ENCODE measurements at places on chromosomes 16 and 17.

DNA sequence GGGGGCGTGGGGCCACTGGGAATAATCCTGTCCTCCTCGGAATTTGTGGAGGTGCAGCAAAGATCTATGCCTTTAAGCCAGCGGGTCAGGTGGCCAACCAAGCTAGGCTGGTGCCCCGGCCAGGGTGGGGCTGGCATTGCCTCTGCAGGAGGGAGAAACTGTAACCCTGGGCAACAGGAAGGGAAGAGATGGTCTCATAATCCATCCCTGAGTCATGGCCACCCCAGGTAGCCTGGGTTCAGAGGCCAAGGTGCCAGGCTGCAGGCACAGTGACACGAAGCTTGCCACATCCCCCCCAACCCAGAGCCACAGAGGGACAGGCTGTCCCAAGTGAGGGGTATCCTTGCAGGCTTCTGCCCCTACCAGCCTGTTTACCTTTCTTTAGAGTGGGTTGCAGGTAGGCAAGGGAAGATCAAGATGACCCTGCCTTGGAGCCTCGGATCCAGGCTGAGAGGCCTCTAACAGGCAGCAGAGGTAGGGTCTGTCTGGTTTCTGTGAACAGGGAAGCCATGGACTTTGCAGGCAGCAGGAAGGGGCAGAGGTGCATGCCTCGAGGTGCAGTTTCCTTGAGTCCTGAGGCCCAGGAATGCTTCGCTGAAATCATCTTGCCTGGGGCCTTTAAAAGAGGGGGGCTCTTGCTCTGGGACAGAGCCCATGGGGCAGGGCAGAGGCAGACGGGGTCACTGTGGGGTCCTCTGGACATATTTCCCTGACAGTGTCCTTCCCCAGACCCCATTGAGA lies 4.0 kb downstream of the LASP1 start:
- no peak for DNase-seq

GRCh38 chr17:56262803-56263202 lies 109.5 kb downstream of the ANKFN1 start:
- DNase-seq: no peak

GRCh38 chr17:41937970-41938954 lies 7.8 kb downstream of the ODAD4 start:
- no peak for DNase-seq

DNA sequence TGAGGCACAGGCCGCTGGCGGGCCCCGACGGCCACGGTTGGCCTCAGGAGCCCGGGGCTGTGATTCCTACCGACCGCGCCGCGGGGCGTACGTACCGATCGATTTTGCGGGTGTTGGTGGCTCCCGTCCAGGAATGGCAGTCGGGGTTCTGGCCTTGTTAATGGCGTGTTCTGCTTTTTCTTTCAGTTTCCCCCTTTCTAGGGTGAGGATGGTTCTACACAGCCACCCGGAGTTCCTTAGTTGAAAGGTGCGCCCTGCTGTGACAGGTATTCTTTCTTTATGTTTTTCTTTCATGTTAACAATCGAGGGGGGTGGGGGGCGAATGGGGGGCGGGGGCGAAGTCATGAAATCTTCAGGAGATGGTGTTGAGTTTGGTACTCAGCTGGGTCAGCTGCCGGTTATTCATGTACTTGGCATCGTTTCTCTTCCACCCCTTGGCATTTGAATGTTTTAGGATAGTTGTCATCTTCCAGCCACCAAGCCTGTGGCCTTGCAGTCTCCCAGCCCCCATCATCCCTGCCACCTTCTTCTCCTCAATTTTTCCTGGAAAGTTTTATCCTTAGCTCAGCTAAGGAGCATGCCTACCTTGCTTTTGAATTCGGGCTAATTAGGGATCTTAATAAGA lies 802 bp downstream of the CYLD start:
- DNase-seq: peak; percentile 62

DNA sequence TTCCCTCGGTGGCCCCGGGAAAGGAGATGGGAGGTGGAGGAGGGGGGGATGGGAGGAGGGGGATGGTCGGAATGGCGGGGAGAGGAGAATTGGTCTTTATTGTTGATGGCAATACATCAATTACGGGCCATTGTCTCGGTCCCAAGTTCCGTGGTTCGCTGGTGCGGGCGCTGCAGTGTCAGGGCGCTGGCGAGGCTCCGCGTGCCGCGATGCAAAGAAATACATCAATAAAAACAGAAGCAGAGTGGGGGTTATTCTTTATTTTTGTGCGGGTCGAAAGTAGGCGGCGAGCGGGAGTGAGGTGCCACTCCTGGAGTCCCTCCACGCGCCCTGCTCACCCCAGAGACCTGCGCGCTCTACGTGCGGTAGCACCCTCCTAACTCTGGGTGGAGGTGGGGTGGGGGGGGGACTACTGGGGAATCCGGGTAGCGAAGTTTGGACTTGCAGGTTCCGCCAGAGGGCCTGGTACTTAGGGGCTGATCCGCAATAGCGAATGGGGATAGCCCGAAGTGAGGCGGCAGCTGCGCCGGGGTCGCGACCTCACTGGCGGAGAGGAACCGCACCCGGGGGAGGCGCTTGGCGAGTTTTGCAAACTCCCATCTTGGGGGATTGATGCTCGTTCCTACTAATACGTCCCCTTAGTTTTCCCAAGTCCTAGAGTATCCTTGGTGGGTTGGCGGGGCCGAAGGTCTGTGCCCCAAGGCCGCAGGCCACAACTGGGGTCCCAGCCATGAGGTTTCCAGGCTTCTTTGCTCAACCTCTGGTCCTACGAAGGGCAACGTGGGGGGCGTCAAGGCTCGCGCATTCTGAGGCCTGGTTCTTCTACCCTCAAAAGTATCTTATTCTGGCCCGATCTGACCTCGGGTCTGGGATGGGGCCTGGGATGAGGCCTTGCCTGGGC lies 3.5 kb upstream of the SALL1 start:
- DNase-seq: peak; percentile 19

DNA sequence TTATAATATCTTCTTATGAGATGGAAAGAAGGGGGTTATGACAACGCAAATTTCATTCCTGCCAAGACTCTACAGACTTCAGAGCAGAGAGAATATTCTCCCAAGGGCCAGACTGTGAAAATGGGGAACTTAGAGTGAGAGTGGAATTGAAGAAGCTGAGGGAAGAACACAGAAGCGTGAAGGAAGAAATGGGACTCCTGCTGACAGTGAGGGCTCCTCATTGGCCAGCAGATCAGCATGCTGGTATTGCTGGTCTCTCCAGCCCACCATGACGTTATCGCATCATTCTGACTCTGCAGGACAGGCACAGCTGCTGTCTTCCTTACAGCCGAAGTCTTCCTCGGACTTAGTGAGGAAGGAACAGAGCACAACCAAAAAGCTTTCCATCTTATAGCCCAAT lies 24.3 kb downstream of the CCL4 start:
- DNase-seq: no peak

DNA sequence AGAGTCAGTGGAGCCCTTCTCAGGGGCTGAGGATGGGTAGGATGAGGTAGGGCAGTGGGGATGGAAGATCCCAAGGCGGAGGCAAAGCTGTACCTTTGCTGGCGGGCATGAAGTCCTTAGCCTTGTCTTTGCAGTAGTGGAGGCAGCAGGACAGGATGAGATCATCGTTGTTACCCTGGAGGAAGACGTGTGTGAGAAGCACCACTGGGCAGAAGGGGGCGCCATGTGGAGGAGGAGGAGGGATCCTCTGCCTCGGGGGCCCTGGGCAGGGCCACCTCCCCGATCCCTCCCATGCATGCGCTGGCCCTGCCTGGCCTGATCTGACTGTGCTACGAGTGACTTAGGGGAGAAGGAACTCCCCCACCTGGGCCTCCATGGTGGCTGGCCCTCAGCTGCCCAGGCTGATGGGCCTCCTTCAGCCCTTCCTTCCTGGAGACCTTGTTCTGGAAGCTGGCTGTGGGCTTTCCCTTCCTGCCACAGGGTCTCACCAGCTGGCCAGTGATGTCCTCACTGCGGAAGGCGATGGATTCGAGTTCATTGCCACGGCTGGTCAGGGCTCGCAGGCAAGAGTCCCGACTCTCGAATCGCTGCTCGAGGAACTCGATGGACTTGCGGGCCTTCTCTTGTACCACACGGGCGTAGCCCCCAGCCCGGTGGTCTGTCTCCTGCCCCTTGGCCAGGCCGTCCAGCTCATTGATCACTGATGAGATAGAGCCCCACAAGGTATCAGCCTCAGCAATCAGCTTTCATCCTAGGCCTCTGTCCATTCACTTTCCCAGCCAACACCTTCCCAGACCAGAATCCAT lies 10.3 kb downstream of the HIC1 start:
- DNase-seq: peak; percentile 83

DNA sequence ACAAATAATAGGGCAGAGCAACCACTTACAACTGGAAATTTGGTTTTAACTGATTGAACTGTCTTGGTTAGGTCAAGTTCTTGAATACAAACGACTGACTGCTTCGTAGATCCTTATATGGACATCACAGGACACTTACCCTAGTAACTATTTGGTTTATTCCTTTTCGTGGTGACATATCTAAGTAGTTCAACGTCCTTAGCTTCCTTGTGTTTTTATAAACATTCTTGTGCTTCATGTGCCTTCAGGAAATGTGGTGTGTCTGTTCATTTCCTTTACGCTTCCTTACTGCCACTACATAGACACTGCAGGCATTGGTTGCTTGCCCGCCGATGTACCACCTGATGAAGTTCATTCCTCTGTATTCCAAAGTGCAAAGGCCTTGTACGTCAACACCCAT lies 59.3 kb downstream of the USP10 start:
- no peak for DNase-seq

DNA sequence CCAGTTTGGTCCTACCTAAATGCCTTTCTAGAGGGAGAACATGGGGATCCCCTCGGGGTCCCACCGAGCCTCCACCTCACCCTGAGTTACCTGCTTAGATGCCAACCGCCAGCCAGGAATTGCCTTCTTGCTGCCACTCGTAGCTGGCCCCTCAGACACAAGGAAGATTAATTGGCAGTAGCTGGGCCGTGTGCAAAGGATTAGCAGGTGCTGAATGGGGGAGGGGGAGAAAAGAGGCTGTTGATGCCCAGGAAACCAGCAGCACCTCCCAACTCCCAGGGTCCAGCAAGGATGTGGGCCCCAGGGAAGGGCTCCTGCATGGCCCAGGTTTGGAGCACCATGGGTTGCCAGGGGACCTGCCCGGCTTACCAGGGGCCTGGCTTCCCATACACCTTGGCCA lies at the start of gene CNGB1:
Gene CNGB1, minus strand, starts transcription at position 159 of the 400 bp plus-strand sequence. CDS start 3,842 bp downstream, outside the sequence.
- no peak for DNase-seq

DNA sequence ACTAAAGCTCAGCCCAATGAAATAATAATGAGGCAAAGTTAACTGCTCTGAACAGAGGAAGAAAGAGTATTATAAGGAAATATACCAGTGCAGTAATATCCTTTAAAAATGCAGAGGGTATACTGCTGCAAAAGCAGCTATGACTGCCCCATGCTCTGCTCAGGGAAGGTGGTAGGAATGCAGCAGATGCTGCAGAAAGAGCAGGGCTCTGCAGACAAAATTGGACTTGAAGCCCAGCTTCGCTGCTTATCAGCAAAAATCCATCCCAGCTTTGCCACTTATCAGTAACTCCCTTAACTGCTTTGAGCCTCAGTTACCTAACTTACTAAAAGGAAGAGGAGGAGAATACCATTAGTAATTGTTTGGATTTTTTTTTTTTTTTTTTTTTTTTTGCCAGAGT lies 533.8 kb upstream of the CDH5 start:
- no peak for DNase-seq

GRCh38 chr16:77271532-77272426 lies 72.6 kb downstream of the SYCE1L start:
- no peak for DNase-seq

DNA sequence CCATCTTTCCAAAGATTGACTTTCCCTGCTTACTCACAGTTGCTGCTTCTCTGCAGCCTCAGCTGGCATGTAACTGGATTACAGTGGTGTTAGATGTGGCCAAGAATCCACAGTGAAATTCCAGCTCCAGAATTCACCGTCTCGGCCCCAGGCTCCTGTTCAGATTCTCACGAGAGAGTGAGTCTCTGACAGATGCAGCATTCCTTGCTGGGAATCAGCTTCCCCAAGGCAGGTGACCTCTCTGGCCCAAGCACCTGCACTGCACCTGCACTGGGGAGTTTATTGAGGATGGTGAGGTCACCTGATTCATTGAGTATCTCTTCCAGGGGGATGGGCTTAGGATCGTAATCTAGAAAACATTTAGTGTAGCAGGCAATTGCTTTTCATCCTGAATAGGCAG lies 600.5 kb upstream of the RBFOX1 start:
- no peak for DNase-seq

DNA sequence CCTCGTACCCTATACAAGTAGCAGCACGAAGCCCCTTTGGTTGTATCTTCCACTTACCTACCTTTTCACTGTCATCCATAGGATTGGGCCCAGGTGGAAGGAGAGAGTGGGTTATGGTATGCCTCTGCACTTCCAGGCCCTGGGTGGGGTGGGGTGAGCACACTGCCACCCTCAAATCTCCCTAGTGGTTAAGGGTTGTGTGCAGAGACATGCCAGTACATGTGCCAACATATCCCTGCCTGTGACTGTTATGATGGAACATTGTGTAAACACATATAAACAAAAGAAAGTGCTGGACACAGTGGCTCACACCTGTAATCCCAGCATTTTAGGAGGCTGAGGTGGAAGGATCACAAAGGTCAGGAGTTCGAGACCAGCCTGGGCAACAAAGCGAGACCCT lies 11.1 kb downstream of the HROB start:
- no peak for DNase-seq

DNA sequence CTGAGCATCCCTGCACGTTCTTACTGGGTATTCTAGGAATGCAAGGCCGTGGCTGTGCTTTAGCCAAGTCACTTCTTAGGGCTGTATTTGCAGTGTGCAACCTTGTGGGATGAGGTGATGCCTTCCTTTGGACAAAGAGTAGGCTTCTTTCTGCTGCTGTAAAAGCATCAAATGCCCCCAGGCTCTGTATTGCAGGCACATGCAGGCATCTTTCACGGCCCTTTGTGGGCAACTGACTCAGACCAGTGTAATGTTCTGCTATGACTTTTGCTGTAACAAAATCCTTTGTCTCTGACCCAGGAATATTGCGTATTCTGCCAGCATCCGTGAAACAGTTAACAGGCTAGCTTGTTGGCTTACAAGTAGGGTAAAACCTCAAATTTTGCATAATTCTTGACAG lies 30.9 kb upstream of the GCSH start:
- DNase-seq: no peak

- DNase-seq: no peak
Observed at GRCh38 chr17:82167028-82167427, 45.6 kb downstream of the CCDC57 start.

- DNase-seq: peak; percentile 70
Observed at GRCh38 chr16:9047689-9048301, 43.6 kb upstream of the HAPSTR1 start.

- DNase-seq: peak; percentile 78
Observed at GRCh38 chr16:30941600-30942425, 7.1 kb upstream of the ORAI3 start.

DNA sequence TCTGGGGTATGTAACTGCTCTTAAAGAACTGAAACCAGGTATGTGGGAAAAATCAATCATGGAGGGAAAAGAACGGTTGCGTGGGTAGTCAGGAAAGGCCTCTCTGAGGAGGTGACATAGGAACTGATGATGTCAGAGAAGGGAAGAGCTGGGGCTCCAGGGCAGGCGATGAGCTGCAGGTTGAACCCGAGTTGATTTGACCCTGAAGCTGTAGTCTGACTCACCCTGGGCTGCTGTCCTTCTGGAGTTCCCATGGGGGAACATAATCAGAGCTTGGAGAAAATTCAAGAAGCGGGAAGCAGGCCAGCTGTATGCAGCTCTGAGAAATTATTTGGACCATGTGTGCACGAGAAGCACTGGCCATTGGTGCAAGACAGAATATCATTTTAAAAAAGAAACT lies 16.7 kb downstream of the SLC6A2 start:
- DNase-seq: no peak
